Endothelial cell of umbilical vein (primary cell): ENCODE measurements at places on chromosomes 1 and 21.

GRCh38 chr1:246020211-246020954 lies 486.7 kb downstream of the SMYD3 start:
- DNase-seq = no peak

DNA sequence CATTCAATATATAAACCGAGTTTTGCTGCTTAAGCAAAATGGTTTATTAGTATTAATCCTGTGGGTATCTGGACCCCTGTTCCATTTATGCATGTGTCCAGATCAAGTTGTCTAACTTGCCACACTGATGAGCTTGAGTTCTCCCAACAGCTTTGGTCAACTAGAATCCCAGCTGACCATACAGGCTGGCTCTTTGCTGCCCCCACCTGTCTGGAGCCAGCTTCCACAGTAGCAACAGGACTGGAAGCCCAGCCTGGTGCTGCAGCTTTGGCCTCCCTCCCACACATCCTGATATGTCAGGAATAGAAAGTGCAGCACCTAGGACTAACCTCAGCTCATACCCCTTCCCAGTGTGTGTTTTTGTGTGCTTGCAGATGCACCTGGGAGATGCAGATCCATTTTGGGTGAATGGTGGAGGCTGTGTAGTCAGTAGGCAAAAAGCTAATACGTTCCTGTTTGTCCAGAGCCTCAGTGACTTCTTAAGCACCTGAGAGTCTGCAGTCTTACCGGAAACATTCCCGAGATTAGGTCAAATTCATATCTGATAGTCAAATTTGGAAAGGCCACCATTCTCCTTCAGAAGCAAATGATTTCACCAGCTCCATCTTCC lies 40.9 kb upstream of the BEND5 start:
- DNase-seq = no peak

GRCh38 chr1:183580281-183580682 lies 10.0 kb downstream of the NCF2 start:
- DNase-seq = peak; percentile 49

GRCh38 chr1:118826669-118827068 lies 161.5 kb downstream of the TBX15 start:
- DNase-seq = no peak

GRCh38 chr1:99731384-99731783 lies 35.1 kb downstream of the FRRS1 start:
- DNase-seq = no peak

DNA sequence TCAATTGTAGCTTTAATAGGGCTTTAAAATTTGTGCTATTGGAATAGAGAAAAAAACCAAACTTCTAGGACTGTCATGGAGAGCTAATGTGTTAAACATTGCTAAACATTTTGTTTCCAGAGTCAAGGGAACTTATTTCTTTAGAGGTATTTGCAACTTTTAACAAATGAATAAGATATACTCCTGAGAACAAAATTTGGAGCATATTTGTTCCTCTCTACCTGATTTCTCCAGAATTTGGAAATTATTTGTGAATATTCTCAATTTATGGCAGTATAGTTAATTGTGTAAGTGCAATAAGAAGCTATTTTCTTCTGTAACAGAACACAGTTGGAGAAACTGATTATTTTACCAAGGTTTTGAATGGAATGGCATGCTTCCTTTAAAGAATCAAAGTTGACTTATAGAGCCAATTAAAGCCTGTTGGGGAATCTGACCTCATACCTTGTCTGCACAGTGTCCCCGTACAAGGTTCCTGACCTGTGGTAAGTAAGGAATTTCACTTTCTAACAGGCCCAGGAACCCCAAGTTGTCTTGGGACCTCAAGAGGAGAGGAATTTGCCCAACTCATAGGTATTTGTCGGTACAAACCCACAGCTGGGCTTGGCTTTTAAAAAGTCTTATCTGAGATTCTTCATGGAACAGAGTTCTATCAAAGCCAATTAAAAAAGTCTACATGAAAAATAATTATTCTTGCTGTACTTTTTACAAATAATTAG lies 72.6 kb upstream of the CSF1 start:
- no peak for DNase-seq

DNA sequence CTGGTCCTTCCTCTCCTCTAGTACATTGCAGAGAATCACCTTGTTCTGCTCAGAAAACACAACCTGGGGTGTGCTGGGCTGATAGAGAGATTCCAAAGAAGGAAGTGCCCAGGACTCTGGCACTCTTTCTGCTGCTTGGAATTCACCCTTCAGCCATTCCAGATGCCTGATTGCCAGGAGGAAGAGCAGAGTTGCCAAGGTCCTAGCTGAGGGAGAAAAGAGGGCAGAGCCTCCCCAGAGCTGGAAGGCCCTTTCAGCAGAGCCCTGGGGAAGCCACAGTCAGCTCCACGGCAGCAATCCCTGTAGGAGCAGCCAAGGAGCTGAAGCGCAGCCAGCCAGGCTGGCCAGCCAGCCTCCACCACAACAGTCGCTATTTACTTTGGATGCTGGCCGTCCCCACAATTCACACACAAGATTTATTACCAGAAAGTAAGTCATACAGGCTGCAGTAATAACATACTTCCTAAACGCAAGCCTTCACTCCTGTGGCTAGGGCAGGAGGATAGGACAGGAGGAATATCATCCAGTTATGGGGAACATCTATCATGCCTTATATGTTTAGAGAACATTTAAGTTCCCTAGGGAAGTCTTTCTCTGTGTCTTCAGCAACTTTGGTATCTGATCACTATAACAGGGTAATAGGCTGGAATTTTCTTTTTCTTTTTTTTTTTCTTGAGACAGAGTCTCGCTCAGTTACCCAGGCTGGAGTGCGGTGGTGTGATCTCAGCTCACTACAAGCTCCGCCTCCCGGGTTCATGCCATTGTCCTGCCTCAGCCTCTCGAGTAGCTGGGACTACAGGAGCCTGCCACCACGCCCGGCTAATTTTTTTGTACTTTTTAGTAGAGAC lies 36.6 kb upstream of the SLC44A3 start:
- DNase-seq = peak; percentile 94
